ENCODE measurements at places on chromosomes 4 and X.

DNA sequence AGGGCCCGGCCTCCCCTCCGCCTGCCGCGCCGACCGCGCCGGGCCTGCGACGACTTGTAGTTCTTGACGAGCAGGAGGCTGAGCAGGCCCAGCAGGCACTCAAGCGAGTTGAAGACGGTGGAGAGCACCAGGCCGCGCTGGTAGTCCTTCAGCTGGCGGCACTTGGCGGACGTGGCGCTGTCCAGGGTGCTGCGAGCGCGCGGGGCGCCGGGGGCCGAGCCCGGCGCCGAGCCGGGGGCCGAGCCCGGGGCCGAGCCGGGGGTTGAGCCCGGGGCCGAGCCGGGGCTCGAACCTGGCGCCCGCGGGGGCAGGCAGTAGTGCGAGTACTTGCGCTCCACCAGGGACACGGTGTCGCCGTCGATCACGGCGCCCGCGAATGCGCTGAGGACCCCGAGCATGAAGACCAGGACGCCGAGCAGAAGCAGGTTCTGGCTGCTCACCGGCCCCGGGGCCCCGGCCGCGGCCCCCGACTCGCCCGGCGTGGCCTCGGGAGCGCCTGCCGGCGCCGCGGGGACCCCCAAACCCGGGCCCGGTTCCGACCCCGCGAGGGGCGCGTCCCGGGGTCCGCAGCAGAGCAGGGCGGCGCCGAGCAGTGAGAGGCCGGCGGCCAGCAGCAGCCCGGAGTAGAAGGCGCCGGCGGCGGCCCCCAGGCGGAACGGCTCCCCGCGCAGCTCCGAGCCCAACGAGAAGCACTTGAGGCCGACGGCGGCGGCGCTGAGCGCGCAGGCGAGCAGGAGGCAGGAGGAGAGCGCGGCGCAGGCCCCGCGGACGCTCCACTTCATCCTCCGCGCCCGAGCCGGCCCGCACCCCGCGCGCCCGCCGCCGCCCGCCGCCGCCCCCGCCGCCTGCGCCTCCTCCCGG is 584 bp downstream of the TMEM271 start:
- DNase-seq = no peak

DNA sequence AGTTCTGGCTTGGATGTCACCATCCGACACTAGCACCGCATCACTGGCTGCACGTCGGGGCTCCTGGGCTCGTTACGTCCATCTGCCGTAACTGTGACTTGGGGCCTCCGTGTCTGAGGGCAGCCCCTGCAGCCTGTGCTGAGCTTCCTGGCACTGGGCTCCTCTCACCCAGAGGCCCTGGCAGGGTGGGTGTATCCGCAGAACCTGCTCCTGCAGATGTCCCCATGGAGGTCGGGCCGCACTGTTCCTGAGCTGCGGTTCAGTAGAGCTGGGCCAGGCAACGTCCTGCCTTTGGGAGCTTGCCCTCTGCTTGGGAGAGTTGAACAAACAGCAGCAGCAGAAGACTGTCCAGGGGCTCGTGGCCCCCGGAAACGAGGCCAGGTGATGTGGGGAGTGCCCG is 71.4 kb downstream of the RGS12 start:
- DNase-seq = no peak

GRCh38 chrX:39559229-39559628 is 538.5 kb downstream of the BCOR start:
- no peak for DNase-seq

GRCh38 chr4:8705161-8706145 is 112.9 kb downstream of the CPZ start:
- DNase-seq = no peak

DNA sequence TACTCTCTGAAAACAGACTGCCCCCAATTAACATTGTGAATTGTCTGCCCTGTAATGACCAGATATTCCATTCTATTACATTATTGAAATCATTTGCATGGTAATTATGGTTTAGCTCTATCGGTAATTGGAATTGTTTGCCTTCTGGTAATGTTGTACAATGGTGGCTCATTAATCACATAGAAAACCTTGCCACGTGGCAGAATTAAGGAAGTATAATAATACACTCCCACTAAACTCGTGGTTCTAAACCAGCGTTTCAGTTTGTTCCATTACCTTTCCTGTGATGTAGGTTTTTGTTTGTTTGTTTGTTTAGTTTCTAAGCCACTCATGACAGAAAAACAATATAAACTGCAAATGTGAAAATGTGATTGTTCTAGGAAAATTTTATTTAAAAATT is 45.1 kb upstream of the TAPT1 start:
- no peak for DNase-seq

DNA sequence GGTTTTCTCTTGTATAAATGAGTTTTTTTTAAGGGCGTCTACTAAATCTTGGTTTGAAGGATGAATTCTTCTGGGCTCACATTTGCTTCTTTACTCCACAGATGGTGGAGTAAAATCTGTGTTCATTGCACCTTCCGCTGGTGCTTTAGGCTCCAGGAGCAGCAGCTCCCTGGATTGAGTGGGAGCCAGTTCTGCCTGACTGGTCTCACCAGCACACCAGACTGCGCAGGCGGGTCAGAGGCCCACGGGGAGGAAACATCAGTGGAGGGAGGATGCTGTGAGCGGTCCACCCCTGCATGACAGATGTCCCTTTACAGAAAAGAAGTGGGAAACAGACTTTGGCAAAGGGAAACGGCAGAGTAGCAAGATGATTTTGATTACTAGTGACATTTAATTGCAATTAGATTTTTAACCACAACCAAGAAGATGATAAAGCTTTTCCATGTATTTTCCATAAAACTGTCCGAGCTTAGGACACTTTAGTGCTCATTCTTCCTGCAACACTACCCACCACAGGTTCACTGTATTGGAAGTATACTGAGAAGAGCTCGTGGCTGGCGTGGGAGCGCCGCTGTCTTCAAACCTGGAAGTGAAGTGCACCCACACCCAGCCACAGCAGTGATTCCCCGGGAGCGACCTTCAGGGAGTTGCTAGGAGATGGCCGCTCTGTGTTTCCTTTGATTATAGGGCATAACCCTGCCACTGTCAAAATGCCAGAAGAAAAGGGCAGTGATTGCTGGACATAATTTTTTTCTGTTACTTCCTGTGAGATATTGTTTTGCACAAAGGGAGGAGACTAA is 95.2 kb downstream of the SORBS2 start:
- no peak for DNase-seq

- DNase-seq = no peak
Observed at GRCh38 chr4:152634110-152634760, 45.6 kb downstream of the TMEM154 start.

DNA sequence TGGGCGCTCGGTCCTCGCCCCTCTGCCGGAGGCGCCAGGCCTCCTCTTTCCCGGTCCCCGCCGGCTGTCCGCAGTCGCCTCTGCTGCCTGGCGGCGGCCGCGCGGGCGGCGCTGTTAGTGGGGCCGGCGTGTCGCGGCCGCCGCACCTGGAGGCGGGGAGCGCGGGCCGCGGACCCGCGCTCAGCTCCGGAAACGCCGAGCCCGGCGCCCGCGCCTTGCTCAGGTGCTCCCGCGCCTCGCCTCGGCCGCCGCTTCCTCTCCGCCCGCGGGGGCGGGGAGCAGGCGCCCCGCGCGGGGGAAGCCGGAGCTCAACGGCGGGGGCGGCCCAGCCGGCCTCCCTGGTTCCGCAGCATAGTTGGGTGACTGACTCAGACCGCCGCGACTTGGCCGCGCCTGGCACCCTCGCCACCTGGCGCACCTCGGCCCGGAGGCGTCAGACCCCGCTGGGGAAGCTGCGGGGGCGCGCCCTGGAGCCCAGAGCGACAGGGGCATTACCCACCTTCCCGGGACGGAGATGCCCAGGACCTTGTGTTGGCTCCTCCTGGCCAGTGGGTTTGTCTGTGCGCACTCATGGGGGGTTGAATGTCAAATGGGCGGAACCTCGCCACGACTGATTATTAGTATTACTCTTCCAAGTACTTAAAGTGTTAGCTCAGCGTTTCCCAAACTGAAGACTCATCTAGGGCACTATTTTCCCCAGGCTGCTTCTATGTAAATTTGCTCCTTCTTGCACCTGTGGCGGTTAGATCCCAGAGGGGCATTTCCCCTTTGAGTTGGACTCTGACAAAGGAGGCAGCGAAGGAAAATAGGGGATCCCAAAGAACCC is at the start of gene ARAP2:
Gene ARAP2 (minus strand): TSS at position 258 of the 826 bp plus-strand sequence. CDS start 15,028 bp downstream, outside the sequence.
- DNase-seq = peak; percentile 83

GRCh38 chrX:16612257-16612897 is 37.6 kb upstream of the S100G start:
- DNase-seq = no peak

DNA sequence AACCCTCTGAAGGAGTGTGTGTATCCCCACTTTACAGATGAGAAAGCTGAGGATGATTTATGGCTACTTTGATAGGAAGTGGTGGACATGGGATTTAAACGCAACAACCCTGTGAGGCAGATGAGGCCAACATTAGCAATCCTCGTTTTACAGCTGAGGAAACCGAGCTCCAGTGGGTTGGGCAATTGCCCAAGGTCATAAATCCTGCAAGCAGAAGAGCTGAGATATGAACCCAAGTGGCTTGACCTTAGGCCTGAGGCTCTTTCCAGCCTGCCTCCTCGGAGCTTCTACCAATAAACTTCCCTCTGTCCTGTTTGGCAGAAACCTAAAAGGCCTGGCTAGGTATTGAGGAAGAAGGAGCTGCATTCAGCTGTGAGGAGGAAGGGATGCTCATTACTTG is 185.5 kb upstream of the RBPJ start:
- DNase-seq = no peak

DNA sequence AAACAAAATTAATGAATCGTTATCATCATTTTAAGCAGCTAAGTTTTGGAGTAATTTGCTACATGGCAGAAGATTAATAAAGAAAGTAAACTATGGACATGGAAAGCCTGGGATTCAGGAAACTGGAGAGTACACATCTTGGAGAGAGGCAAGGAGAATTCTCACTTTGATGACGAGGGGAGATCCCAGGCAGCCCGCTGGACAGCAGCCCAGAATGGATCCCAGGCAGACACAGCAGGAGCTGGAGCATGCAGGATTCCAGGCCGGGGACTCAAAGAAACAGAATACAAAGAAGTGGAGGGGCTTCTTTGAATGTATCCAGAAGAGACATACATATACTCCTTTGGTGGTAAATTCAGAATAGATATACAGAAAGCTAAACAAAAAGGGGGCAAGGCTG is 118.0 kb upstream of the ATP6AP2 start:
- DNase-seq = no peak

GRCh38 chr4:41196633-41197332 is 17.6 kb downstream of the APBB2 start:
- no peak for DNase-seq

- no peak for DNase-seq
Observed at GRCh38 chr4:143339497-143339896, 2.8 kb downstream of the GAB1 start.

DNA sequence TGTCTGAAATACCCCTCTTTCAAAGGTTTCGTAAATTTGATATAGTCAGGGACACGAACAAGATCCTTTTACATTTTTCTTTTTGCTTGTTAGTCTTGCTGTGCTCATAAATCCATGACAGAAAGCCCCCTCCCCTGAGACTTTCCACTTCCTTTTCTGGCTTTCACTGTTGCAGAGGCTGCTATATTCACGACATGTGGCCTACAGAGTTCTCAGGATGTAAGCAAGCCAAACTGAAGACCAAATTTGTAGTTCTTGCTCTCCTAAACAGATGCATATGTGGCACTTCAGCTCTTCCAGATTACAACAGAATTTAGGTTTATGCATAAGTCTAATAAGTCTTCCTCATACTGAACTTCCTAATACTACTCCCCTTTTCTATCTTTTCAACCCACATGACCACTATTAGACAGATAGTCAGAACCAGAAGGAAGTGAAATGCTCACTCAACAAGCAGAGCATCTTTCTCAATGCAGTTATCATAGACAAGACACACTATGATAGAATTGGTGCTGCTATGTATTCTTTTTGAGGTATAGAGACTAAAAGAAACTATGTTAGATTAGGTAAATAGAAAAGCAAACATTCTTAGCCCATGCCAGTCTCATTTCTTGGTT is 15.0 kb downstream of the BTK start:
- DNase-seq = no peak

DNA sequence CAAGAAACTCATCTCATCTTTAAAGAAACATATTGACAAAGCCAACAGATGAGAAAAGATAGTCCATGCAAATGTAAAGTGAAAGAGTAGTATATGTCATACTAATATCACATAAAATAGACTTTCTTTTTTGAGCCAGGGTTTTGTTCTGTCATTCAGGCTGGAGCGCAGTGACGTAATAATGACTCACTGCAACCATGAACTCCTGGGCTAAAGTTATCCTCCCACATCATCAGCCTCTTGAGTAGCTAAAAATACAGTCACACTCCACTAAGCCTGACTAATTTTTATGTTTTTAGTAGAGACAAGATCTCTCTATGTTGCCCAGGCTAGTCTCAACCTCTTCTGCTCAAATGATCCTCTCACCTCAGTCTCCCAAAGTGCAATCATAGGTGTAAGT is 51.8 kb upstream of the TRAM1L1 start:
- DNase-seq = no peak

DNA sequence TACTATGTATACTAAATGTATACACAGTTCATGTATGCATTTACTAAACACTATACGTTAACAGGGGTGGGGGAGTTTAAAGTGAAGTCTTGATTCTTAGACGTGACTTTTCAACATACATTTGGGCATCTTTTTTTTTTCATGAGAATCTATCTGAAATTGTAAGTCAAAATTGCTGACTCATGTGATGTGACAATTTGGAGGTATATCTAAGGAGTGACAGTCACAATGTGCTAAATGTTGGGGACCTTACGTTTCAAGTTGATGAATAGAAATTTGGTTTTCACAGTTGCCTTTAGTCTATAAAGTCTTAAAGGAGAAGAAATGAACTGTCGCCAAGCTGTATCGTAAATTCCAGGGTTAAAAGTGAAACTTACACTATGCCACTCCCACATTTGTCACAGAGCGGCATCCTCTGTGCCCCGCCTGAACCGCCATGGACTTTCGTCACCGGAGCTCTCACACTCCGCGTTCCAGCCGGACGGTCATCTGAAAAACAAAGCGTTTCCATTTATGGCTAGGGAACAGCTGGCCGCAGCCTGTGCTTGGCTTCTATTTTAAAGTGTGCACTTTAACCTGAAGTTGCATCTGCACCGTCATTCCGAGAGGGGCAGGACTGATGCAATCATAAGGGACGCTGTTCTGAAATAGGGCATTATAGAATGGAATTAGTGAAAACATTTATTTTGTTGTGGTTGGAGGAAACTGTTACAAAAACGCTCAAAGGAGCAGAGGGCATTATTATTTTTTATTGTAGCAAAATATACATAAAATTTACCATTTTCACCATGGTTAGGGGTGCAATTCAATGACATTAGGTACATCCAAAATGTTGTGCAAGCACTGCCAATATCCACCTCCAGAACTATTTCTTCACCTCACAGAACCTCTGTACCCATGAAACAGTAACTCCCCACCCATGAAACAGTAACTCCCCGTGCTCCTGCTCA is 30.9 kb downstream of the PDLIM3 start:
- DNase-seq = peak; percentile 60

Measured in HT-29 (cell line).